ENCODE measurements at places on chromosomes 12 and 14.
A peak's percentile ranks its signal among the peaks of the same experiment; 100 is the strongest.

DNA sequence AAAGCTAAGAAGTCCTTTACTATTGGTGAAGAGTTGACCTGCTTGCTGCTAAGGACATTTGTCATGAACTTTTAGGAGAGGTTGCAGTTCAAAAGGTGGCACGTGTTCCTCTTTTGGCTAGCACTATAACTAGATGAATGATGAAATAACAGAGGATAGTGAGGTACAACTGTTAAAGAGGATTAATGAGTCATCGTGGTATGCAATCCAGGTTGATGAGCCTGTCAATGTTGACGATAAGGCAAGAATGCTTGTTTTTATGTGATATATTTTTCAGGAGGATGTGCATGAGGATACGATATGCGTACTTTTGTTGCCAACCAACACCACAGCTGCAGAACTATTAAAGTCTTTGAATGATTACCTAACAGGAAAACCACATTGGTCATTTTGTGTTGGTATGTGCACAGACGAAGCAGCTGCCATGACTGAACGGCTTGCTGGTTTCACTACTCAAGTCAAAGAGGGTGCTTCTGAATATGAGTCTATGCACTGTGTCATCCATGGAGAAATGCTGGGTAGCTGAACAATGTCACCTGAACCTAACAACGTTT is 10.6 kb downstream of the CEP128 start:
- DNase-seq, result peak; percentile 92

GRCh38 chr14:41423503-41423902 is 183.2 kb upstream of the LRFN5 start:
- DNase-seq, result peak; percentile 5

DNA sequence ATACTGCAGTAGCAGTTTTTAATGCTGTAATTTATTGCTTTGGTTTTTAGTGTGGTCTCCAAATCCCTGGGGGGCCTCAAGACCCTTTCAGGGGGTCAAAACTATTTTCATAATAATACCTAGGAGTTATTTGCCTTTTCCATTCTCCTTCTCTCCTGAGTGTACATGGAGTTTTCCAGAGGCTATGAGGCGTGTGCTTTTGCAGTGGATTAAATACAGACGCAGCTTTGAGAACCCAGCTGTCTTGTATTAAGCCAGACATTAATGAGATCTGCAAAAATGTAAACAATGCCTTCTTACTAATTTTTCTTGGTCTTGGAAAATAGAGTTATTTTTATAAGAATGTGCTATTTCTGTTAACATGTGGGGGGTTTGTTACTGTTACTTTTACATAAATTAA is 68.6 kb downstream of the SLC25A47 start:
- DNase-seq, result peak; percentile 87

DNA sequence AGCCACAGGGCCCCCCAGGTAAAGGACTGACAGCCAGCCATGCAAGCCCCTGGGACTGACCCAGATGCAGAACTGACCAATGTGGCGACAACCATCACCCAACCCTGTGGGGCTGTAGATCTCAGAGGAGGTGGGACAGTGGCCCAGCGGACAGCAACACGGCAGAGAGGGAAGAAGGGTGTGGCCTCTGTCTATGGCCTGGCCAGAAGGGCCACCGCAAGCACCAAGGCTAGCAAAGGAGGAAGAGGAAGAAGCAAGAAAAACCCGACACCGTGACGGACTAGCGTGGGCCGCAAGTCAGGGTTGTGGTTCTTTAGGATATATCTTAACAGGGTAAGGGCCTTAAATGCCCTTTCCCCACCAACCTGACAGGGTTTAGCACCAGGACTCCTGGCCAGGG is 71.2 kb downstream of the ITPK1 start:
- no peak for DNase-seq

GRCh38 chr14:88562831-88563686 is at the start of gene ZC3H14:
TSS of gene ZC3H14 (plus strand) at chr14:88563037. CDS start at chr14:88563134, 97 bp downstream.
- DNase-seq, result peak; percentile 87

- no peak for DNase-seq
Measured at GRCh38 chr12:51546097-51546496, 44.9 kb upstream of the SCN8A start.

- peak; percentile 38 for DNase-seq
Measured at GRCh38 chr12:64400041-64400440, 4.2 kb upstream of the XPOT start.

- DNase-seq, result no peak
Measured at GRCh38 chr14:99094901-99095300, 177.1 kb downstream of the BCL11B start.

- DNase-seq, result peak; percentile 44
Measured at GRCh38 chr12:105954951-105955931, 183.5 kb downstream of the NUAK1 start.

DNA sequence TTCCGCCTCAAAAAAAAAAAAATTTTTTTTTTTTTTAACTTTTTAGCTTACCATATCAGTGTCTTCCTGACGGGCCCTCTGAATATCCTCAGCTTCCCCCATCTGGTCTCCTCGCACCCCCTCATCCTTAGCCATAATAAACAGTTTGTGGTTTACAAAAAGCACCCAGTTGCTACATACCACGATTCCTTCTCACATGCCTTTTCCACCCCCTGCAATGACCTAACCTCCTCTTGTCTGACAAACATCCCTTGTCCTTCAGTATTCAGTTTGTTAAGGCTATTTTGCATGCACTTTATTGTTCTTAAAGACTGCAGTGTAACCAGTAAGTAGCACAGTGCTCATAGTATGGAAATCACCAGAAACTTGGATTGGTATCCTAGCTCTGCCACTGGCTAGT is 88.5 kb downstream of the PPM1H start:
- peak; percentile 65 for DNase-seq

- DNase-seq, result peak; percentile 60
Measured at GRCh38 chr12:3304436-3305165, 186.4 kb upstream of the PRMT8 start.

Measured in fibroblast of upper back skin (primary cell).